Thoracic aorta (tissue), 2 donors: ENCODE measurements at places on chromosomes 2 and 18.

DNA sequence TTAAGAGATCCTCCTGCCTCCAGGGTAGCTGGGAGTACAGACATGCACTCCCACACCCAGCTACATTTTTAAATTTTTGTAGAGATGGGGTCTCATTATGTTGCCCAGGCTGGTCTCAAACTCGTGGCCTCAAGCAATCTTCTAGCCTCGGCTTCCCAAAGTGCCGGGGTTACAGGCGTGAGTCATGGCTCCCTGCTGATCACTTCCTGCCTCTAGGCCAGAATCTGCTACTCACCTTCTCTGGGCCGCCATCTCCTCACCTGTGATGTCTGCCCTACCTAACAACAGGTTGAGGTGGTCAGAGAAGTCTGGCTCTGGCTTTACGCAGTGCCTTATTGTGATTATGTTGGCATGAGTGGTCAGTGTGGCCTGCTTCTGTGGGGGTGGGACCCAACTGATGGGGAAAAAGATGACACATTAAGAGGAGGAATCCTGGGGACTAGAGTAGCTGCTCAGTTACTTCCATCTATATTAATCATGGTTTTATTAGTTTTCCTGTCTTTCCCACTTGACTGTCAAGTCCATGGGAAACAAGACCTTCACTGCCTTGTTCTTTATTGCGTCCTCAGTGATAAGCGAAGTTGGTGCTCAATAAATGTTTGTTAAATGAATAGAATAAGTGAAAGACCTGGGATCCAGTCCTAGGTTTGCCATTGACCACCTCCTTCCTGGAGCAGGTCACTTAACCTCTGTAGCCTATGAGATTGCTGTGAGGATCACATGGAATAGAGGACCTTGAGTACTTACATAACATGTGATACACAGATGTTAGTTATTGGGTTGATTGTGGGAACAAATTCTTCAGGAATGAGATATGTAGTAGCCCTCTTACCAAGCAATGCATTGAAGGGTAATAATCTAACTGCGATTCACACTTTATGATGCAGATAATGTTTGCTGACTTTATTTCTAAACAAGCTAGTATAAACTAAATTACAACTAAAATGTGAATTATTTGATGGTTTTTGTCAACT, 15.7 kb downstream of the KCTD1 start:
- no peak for DNase-seq

DNA sequence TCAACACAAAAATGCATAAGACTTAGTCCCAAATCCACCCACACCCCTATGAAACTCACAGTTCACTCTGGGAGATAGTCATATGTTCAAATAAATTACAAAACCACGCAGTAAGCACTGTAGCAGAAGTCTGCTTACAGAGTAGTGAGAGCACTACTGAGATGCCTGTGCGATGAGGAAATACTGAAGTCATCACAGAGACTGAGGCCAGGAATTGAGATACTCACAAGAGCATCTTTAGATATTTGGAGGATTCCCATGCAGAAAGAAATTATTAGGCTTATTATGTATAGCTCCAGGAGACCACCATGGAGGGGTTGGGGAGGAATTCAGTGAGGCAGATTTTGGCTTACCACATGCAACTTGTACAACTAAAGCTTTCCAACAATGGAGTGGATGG, 82.3 kb downstream of the ANTXR1 start:
- DNase-seq, result no peak

DNA sequence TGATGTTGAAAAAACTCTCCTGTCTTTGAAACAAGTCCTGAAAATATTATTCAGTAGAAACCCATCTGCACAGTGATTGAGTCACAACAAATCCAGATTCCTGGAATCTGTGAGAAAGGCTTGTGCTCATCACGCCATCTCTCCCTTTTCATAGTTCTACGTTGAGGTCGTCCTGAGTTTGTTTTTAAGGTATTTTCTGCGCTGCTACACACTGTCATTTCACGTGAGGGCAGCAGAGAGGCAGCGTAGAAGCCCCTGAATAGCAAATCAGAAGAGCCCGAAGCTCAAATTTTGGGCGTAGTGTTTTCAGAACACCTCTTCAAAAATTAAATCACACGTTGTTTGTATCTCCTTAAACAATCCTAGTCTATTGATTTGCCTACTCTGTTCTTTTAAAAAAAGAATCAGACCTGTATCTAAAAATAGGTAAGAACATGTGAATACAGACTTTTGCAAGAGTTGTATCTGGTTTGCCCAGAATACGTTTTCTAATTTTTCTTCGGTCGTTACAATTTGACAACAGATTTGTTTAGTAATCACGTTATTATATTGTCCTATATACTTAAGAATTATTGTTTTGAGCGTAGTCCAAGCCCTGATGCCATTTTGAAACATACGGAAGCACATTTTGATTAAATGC, 61.6 kb upstream of the SLC38A11 start:
- DNase-seq, result no peak

GRCh38 chr2:235666213-235666781, 172.5 kb downstream of the AGAP1 start:
- DNase-seq, result no peak

- DNase-seq, result no peak
These were observed 7.7 kb downstream of the SLC4A3 start for GRCh38 chr2:219634951-219635751.

GRCh38 chr2:105540642-105541041, 141.8 kb upstream of the FHL2 start:
- no peak for DNase-seq

DNA sequence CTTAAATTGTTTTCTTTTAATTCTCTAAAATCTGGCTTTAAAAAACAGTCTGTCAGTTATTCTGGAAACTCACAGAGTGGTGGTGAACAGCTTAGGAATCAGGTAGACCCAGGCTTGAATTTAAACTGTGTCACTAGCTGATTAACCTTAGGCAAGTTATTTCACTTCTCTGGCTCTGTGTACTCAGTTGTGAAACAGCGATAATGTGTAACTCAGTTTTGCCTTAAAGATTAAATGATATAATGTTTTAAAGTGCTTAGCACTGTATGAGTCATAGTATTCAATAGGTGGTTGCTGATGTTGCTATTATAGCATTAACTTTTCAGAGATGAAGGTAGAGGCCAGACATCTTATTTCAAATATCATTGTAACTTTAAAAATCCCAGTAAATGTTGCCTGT, 40.7 kb downstream of the PKP4 start:
- DNase-seq, result no peak

- DNase-seq, result no peak
These were observed 15.2 kb downstream of the CAPG start for GRCh38 chr2:85394976-85395375.

DNA sequence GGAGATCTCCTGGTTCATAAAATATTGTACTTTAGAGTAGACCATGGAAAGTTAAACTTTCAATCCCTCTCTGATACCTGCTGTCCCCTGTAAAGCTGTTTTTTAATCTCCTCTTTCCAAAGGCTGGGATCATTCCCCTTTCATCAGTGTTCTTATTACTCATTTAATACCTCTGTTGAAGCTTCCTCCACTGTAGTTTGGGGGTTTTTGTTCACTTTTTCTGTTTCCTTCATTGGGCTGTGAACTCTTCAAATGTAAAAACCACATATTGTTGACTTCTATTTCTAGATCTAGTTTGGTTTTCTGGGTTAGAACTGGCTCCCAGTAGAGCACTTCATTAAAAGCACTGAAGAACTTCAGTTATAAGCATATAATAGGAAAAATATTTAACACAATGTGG, 598.1 kb downstream of the RNF144A start:
- no peak for DNase-seq

GRCh38 chr18:48927286-48928080, 23.3 kb downstream of the SMAD7 start:
- no peak for DNase-seq

DNA sequence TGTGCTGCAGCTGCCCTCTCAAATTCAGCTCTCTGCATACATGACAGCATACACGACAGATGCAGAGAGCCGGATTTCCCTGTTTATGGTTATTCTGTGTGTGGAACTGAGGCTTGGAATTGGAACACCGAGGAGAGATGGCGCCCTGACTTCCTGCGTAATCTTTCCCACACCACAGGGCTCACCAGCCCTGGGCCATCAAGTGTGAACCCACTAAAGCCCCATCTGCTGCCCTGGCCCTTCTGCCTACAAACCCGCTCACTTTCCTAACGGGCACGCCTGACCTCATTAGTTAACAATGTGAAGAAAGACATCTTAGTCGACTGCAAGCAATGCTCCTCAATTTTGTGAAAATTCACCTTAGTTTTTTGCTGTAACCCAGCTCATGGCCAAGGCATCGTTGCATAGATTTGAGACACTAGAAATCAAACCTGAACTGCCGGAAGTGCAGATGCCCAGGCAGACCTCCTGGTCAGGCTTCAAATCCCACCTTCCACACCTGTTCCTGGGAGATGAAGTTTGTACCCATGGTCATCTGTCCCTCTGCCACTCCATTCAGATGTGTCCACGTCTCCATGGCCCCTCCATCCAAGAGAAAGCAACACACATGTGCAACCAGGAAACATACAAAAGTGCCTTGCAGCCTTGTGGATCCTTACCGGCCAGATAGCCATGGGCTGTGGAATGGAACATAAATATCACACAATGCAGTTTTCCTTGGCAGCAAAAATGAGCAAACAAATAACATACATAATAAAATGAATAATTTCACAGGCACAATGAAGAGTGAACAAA, 5.0 kb upstream of the CIDEA start:
- DNase-seq, result no peak
